NCI-H1436 treated with DMSO at 0.1 percent for 48 hours (cell line): ENCODE measurements at places on chromosomes 5 and 9.
A peak's percentile ranks its signal among the peaks of the same experiment; 100 is the strongest.

- DNase-seq = no peak
Measured at GRCh38 chr9:110214090-110214489, 6.1 kb upstream of the C9orf152 start.

- DNase-seq = no peak
Measured at GRCh38 chr9:82490019-82490499, 501.5 kb downstream of the SPATA31D1 start.

DNA sequence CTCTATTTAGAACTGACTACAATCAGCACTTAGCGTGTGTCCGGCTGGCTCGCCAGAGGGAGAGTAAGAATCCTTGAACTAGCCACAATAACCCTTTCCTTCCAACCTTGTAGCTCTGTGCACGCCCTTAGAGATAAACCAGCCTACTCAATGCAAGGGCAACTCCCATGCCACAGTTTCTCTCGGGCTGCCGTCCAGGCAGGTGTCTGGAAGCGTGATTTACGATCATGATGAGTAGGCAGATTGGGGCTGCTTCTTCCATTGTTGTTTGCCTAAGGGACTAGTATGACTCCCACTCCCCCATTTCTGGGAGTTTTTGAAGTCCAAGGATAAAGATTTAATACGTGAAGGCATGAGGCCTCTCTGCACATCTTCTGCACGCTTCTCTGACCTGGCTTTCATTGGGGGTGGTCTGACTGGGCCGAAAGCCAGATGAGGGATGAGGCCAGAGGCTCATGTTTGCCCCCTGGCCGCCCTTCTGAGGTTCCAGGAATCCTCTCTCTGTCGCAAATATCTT is 134.0 kb upstream of the MYO10 start:
- no peak for DNase-seq

DNA sequence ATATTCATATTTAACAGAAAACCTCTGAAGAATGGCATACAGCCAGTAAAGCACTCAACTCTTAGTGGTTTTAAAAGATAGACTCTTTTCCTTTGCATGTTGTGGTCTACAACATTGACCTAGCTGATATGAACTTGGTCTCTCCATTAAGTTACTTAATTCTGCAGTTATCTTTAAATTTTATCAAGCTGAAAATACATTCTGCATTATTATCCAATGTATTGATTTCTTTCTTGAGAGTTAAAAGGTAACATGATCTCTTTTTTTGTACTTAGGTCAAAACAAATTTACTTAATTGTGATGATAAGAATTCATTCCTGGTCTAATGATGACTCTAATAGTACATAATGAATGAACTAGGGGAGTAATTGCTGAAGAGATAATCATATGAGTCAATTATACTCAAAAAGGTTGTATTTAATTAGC is 132.9 kb downstream of the STARD4 start:
- DNase-seq = peak; percentile 81

DNA sequence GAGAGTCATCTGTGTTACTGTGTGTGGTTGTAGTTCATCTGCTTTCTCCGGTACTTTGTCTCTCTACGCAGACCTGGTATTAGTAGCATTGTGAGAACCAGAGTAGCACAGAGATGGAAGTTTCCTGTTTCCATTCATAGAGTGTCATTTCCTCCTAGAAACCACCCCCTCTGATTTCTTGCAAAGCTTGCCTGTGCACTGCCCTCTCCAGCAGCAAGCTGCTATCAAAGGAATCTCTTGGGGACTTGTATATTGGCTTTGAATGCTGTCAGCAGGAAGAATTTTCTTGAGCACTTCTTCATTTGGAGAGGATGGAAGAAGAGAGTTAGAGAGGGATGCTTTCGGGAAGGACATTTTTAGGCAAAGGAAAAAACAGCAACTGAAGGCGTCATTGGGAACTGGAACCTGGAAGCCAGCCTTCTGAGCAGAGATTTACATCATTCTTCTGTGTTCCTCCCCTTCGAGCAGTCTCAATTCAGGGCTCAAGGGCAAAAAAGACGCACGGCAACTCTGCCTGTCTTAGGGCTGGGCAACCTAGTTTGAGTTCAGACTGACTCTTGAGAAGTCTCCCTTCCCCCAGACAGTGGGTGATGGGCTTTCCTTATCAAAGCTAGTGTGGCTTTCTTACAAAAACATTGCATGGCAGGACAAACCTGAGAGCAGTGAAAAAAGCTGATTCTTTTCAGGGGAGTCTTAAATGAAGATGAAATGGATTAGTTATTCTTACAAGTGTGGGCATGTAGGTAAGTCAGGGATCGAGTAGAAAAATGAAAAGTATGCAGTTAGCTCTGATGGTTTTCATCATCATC is 226.3 kb downstream of the AOPEP start:
- DNase-seq = no peak

GRCh38 chr5:151961557-151961956 is 36.9 kb upstream of the GLRA1 start:
- no peak for DNase-seq

DNA sequence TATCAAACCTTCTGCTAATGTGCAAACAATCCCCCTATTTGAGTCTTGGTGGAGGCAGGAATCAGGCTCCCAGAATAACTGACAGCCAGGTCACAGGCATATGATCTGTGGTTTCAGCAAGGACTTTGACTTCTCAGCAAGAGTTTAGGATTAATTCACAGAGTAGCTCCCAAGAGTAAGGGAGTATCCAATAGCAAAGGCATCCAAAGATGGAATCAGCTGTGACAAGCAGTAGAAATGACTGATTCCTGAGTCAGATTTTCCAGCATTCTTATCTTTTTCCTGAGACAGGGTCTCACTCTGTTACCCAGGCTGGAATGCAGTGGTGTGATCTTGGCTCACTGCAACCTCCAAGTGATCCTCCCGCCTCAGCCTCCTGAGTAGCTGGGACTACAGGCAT is 108.3 kb downstream of the EPB41L4A start:
- DNase-seq = no peak

- DNase-seq = no peak
Measured at GRCh38 chr5:1732238-1732941, 67.2 kb downstream of the MRPL36 start.

GRCh38 chr9:93678199-93679019 is 102.0 kb downstream of the PHF2 start:
- no peak for DNase-seq

GRCh38 chr5:5788793-5789192 is 366.3 kb downstream of the ICE1 start:
- no peak for DNase-seq

- DNase-seq = no peak
Measured at GRCh38 chr5:97102010-97102470, 40.4 kb downstream of the LIX1 start.

DNA sequence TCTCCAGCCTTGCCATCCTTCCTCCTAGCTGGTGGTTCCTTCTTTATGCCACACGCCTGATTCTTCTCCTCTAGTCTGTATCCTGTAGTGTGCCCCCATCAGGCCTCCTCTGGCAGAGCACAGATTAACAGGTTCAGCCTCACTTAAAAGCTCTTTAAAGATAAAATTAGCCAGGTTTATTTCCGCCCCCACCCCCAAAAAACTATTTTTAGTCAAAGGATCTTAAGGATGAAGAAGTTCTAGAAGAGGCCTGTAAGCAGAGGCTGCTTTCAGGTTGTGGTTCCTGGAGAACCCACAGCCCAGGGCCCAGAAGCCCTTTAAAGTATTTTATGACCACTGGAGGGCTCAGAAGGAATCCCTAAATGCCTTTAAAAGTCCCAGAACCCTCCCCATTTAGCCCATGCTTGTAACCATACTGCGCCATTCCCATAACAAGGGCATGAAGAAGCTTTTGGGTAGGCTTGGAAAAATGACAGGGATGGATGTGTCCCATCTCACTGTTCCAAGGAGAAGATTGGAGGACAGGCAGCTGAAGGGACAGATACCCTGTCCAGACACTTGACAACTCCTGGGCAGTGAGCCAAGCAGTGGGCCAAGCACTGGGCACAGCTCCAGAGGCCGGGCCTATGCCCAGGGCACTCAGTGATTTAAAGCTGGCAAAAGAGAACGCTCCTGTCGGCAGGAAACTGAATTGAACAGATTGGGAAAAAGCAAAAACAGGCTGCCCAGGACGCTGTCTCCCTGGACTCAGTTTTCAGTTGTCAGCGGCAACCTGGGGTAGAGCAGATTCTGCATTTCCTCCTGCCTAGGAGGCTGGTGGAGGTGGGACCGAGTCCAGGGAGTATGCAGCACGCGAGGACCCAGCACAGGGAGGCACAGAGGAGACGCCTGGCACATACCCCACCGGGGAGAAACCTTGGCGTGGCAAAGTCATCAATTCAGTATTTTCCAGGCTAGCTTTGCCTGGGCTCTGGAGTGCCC is 106.3 kb upstream of the SSBP2 start:
- no peak for DNase-seq

DNA sequence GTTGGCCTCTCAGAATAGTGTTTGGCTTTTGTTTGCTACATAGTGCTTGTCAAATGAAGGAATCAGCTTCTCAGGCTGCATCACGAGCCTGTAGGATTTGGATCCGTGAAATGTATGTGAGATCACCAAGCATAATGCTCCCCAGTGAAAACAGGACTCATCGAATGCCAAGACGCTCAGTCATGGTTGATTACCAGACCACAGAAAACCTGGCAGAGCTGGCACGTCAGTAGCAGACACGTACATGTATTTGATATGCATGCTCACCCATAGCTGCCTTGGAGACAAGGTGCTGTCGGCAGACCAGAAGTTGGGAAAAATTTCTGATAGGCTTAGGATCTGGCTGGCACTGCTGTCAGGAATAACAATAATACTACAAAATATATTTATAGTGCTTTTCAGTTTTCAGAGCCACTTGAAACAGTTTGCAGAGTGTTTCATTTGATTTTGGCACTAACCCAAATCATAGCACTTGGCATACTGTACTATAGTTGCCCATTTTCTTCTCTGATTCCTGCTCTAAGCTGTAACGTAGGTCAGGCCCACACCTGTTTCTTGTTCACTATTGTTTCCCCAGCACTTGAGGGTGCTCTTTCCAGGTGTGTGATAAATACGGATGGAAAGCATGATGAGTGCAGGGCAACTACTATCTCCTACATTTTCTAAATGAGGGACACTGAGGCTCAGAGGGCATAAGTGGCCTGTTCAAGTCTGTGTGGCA is 226.1 kb downstream of the NR3C1 start:
- DNase-seq = peak; percentile 8

DNA sequence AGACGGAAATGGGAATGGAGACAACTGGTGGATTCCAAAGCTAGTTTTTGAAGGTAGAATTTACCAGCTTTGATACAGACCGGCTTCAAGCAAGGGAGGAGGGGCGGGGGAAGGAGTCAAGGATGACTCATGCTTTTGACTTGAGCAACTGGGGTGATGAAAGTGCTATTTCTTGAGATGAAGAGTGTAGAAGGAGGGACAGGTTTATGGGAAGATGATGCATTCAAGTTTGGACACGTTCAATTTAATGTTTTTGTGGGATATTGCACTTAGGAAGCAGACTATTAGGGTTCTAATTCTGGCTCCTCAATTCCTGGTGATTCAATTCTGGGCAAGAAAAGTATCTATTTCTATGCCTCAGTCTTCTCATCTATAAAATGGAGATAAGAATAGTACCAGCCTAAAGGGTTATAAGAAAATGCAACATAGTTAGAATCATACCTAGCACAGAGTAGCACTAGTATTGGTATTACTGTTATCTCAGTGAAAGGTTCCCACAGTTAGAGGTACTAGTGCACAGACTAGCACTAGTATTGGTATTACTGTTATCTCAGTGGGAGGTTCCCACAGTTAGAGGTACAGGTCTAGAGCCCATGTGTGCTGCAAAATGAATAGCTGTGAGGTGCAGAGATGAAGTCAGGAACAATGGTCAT is 4.6 kb downstream of the NIPAL4 start:
- DNase-seq = no peak

- no peak for DNase-seq
Measured at GRCh38 chr5:87674235-87674634, 261.5 kb upstream of the CCNH start.

DNA sequence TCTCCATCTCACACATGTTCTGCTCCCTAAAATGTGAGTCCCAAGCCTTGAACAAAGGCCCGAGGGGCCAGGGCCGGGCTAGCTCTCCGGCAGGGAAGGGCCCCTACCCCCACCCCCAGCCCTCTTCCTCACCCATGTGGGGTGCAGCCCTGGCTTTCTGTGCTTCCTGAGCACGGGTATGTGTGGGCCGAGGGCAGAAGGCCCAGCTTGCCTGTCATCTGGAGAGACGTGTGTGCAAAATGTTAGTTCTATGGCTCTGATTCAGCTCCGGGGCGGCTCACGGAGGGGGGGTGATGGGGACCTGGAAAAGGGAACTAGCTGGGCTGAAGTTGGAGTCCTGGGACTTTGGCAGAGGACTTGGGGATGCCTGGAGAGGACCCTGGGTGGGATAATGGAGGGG is 90.3 kb upstream of the ARAP3 start:
- DNase-seq = no peak

GRCh38 chr5:8851101-8851500 is 694.8 kb downstream of the SEMA5A start:
- DNase-seq = no peak
